ENCODE measurements at places on chromosomes 3 and 15. TPM values are rescaled to one million over a fixed set of nuclear protein-coding genes. Genes with fewer than 3 reads are reported as not detected.

The SLC15A2 gene
- total RNA-seq: 0.33 TPM

The FBN1 gene
- total RNA-seq: 127 TPM

The DISP2 gene
- total RNA-seq: under 0.01 TPM

The CLDN16 gene
- total RNA-seq: under 0.01 TPM

The CYP11A1 gene
- total RNA-seq: 0.10 TPM

The CLDN18 gene
- not detected for total RNA-seq

The ALDH1L1 gene
- total RNA-seq: not detected

The MEX3B gene
- 13.1 TPM for total RNA-seq

The PHC3 gene
- total RNA-seq: 35.9 TPM

The IRAK2 gene
- 29.4 TPM for total RNA-seq

The CDHR4 gene
- not detected for total RNA-seq

The SPINK8 gene
- not detected for total RNA-seq

The GOLGA6D gene
- not detected for total RNA-seq

The FSD2 gene
- total RNA-seq: not detected

The MESP2 gene
- 0.19 TPM for total RNA-seq

The C15orf40 gene
- 12.5 TPM for total RNA-seq

The SPATA12 gene
- total RNA-seq: 0.33 TPM

The EXD1 gene
- not detected for total RNA-seq

The RTF1 gene
- 32.5 TPM for total RNA-seq

The GTPBP8 gene
- 38.7 TPM for total RNA-seq

The PIGZ gene
- total RNA-seq: 6.2 TPM

The GXYLT2 gene
- total RNA-seq: 1.1 TPM

The THRB gene
- total RNA-seq: 0.33 TPM

The GPR62 gene
- under 0.01 TPM for total RNA-seq

The PRR20G gene
- total RNA-seq: not detected

The MINAR1 gene
- total RNA-seq: 1.2 TPM

The TMCO5A gene
- total RNA-seq: not detected

The NTRK3 gene
- under 0.01 TPM for total RNA-seq

The TTLL13 gene
- total RNA-seq: 0.38 TPM

The DUOXA2 gene
- not detected for total RNA-seq

All from vein endothelial cell (primary cell).